Stimulated activated CD8-positive, alpha-beta memory T cell treated with anti-CD3 and anti-CD28 coated beads, Interleukin-2, amount 100 ng/mL, for 1 hour (primary cell): ENCODE measurements at places on chromosomes 13 and 19.

DNA sequence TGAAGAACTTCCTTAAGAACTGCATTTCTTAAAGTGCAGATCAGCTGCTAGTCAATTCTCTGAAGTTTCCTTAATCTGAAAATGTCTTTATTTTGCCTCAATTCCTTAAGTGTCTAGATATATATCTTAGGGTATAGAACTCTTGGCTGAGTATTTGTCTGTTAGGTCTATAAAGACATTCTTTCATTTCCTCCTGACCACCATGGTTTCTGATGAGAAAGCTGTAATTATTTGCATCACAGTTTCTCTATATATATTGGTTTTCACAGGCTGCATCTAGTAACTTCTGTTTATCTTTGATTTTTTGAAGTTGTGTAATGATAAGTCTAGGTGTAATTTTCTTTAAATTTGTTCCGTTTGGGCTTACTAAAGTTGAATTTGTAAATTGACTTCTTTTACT lies 15.2 kb downstream of the NDFIP2 start:
- no peak for DNase-seq

DNA sequence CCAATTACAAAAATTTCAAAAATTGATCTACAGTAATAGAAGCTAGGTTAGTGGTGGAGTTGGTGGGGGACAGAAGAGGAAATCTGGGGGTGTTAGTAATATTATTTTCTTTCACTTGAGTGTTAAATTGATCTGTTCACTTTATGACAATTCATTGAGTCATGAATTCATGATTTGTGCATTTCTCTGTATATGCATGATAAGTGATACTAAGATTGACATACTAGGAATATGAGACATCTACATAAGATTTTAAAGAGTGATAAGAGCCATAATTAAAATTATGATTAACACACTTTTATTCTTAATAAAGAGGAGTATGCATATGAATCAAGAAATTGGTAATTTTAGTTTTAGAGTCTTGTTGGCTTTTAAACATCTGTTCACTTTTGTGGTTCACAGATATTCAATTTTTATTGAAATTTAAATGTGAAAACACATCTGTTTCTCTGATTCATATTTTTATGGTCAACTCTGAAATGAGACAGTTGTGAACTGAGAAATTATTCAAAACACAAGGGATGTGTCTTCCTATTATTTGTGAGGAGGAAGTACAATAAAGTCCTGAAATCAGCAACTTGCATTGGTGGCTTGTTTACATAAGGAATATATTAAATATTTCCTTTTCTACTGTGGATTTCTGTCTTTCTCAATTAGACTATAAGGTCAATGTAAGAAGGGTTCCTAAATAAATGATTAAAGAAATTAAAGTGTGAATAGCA lies 196.5 kb downstream of the ITGBL1 start:
- DNase-seq: no peak

- DNase-seq: no peak
These were observed at the start of gene KCTD15 for GRCh38 chr19:33796164-33796875. Gene KCTD15, plus strand, starts transcription at chr19:33796870. Its CDS starts 3,585 bp downstream, at chr19:33800455.

DNA sequence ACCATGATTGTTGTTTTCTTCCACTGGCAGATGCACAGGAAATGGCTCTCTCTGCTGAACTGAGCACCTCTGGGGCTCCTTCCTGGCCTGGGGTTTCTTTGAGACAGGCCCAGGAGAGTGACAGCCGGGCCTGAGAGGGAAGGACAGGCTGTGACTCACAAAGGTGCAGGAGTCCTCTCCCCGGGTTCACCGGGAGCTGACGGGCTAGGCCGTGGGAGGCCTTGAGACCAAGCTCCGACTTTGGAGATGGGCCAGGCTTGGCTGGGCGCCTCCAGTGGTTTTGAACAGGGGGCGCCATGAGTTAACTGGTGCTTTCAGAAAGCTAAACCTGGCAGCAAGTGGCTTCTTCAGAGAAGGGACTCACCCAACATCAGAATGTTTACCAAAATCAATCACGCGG lies 143.4 kb downstream of the URI1 start:
- no peak for DNase-seq

GRCh38 chr13:110300090-110300815 lies 6.7 kb downstream of the COL4A1 start:
- DNase-seq: no peak

- DNase-seq: no peak
These were observed 25.9 kb downstream of the FAM216B start for GRCh38 chr13:42807241-42807640.

- no peak for DNase-seq
These were observed 95.7 kb upstream of the TSHZ3 start for GRCh38 chr19:31444931-31445330.

DNA sequence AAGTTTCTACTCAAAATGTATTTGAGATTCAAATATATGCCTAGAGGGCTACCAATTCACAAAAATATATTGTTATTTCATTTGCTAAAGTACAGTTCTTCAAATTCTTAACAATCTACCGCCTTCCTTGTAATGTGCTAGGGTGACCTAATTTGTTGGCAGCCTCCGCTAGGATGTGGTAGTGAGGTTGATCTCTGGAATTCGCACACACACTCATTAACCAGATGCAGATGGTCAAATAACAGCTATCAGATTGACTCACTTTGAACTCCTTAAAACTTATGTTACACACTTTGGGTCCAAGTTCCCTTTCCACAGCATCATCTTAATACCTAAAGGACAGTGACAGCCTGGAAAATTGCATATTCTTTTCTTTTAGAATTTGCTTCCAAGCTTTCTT lies 367.3 kb downstream of the DCT start:
- DNase-seq: no peak

GRCh38 chr19:4970558-4971423 lies 1.9 kb downstream of the KDM4B start:
- no peak for DNase-seq

GRCh38 chr19:18745012-18745735 lies 45.9 kb downstream of the COMP start:
- DNase-seq: no peak
